T47D (cell line): ENCODE measurements at places on chromosomes 11 and 22.

DNA sequence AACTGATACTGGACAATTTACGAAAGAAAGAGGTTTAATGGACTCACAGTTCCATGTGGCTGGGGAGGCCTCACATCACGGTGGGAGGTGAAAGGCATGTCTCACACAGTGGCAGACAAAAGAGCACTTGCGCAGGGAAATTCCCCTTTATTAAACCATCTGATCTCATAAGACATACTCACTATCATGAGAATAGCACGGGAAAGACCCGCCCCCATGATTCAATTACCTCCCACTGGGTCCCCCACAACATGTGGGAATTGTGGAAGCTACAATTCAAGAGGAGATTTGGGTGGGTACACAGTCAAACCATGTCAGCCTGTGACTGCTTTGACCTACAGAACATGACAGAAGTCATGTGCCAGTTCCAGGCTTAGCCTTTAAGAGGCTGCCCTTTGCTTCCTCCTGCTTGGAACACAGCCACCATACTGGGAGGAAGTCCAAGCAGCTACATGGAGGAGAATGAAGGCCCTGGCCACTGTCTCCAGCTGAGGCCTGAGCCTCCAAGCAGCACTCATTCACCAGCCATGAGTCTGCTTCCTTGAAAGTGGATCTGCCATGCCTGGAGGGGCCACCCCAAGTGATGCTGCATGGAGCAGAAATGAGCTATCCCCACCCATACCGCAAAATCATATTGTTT lies 10.9 kb upstream of the GAL start:
- peak; percentile 31 for DNase-seq

GRCh38 chr11:5705688-5706087 lies 16.1 kb downstream of the TRIM22 start:
- no peak for DNase-seq

GRCh38 chr11:71334191-71334590 lies 81.8 kb upstream of the SHANK2 start:
- no peak for DNase-seq

DNA sequence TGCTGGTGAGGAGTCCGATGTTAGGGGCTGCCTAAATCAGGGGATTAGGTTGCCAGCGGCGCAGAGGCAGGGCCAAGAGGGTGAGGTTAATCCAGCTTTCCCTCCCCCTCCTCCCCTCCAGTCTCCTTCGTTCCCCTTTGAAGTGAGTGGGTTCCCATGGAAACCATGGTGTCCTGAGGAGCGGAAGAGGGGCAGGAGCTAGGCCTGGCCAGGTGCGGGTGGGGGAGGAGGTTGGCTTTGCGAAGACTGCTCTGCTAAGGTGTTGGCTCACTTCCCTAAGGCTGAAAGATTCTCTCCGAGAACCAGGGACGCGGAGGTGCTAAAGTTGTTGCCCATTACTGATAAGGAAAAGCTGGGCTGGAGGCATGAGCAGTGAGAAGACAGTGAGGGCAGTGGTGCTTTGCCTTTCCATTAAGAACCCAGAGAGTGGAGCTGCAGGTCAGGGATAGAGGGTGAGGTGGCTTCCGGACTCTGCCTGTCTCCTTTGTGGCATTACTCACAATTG lies 124.6 kb downstream of the FEZ1 start:
- no peak for DNase-seq

GRCh38 chr11:94132152-94132558 lies 3.5 kb downstream of the PANX1 start:
- no peak for DNase-seq

- DNase-seq = no peak
Observed at GRCh38 chr22:48851933-48852549, 975.6 kb downstream of the BRD1 start.

DNA sequence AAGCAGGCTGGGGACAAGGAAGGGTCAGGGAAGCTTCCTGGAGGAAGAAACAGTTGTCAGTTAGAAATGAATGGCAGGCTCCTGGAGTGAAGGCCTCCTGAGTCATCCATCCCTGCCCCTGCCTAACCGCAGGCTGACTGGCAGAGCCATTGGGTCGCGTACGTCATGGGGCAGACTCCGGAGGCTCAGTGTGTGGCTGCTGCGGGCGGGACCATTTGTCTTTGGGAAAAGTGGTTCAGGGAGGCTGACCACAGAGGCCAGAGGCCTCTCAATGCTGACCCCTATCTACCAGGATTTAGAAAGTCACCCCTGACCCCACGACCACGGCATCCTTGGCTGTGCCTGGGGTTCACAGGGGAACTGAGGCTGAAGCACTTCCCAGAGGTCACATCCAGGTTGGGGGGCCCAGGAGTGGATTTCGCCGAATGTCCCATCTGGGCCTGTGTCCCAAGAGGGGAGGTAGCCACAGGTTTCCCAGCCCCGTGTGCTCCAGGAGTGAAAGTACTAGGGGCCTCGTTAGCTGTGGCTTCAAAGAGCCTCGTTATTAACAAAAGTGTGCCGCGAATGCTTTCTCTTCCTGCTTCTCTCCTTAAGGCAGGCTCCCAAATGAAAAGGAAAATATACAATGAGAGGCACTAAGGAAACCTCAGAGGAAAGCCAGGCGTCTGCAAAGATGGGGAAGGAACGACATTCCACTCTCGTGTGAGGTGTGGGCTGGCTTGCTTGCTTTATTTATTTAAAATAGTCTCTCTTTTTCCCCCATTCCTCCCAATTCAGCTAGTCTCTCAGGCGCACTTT lies 58.9 kb downstream of the FLRT1 start:
- DNase-seq = no peak

DNA sequence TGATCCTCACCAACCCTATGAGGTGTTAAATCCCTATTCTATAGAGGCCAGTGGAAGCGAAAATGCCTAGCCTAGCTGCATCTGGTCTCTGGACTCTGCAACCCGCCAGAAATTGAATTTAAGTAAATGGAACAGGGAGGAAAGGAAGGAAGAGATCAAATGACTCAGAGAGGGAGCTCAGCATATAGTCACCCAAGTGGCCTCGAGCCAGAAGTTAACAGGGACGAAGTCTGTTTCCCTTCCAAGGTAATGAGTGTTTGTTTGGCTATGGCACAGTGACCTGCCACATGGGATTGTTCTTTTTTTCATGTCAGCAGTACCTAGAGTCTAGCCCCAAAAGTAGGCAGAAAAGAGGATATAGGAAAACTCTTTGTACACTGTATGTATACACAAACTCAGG lies 66.3 kb downstream of the PAK1 start:
- DNase-seq = no peak

GRCh38 chr11:34250732-34251588 lies 106.8 kb downstream of the ABTB2 start:
- no peak for DNase-seq

- no peak for DNase-seq
Observed at GRCh38 chr11:36865846-36866245, 267.8 kb upstream of the RAG2 start.

- no peak for DNase-seq
Observed at GRCh38 chr11:104876324-104876723, 21.9 kb downstream of the CASP12 start.

- no peak for DNase-seq
Observed at GRCh38 chr22:33958741-33959140, 38.5 kb upstream of the LARGE1 start.

- DNase-seq = peak; percentile 78
Observed at GRCh38 chr11:2196970-2197770, 25.6 kb upstream of the TH start.

- DNase-seq = no peak
Observed at GRCh38 chr22:20550851-20551744, 43.7 kb downstream of the MED15 start.

- DNase-seq = no peak
Observed at GRCh38 chr11:19729141-19729540, 16.5 kb downstream of the NAV2 start.

DNA sequence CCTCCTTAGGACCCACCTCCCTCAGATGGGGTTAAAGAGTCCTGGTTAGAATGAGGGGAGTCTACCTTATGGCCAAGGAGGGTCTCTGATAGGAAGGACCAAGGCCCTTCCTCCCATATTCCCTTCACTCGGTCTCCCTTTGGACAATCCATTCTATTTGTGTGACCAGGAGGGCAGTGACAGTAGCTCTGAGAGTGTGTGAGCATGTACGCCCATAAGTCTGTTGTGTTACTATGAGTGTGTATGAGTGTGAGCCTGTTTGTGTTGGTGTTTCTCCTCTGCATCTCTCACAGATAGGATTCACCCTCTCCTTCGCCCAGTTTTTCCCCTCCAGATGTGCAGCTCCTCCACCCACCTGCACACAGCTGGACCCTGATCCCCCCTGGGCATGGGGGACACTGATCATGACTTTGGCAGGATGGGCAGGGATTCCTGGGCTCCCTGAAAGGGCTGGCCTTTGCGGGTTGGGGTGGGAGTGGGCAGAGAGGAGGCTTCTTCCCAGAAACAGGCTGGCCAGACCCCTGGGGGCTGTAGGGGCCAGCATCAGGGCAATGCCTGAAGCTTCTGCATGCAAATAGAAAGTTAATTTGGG lies 14.5 kb downstream of the PHLDB1 start:
- DNase-seq = peak; percentile 24

DNA sequence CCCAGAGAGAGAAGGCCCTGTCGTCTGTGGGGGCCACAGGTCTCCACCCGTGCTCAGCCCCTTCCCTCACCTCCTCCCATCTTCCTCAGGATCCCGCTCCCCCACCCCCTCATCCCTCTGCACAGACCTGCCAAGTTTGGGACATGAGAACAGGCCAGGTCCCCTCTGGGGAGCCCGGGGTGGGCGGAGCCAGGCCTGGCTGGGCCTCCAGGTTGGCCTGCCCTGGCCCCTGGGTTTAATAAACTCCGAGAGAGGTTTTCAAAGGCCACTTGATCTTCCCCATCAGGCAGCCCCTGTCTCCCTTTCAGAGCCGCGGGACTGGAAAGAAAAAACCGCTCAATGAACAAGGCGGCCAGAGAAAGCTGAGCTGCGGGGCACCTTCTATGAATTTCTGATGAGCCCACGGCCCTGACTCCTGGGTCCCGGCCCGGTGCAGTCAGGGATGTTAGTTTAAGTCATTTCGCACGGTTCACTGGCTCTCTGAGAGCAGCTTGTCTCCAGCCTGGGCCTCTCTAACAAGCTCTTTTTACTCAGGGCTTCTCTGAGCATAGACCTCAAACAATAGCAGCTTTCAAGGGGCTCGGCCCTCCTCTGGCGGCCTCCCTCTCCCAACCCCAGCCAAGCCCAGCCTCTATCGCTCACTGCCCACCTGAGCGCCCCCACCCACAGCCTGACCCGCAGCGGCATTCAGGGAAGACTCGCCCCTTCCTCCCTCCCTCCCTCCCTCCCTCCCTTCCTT lies 64.8 kb downstream of the RPUSD4 start:
- no peak for DNase-seq

GRCh38 chr11:119496469-119496868 lies 73.5 kb upstream of the THY1 start:
- no peak for DNase-seq

- no peak for DNase-seq
Observed at GRCh38 chr22:50301581-50301991, 5.9 kb downstream of the PLXNB2 start.

- DNase-seq = no peak
Observed at GRCh38 chr22:22508274-22509176, at the start of gene ZNF280B. Gene ZNF280B (minus strand): TSS chr22:22508742. CDS start chr22:22489398, 19,344 bp downstream.

- DNase-seq = no peak
Observed at GRCh38 chr11:120338107-120338933, 2.1 kb downstream of the ARHGEF12 start.

- DNase-seq = no peak
Observed at GRCh38 chr11:75365711-75366181, 14.3 kb upstream of the ARRB1 start.

DNA sequence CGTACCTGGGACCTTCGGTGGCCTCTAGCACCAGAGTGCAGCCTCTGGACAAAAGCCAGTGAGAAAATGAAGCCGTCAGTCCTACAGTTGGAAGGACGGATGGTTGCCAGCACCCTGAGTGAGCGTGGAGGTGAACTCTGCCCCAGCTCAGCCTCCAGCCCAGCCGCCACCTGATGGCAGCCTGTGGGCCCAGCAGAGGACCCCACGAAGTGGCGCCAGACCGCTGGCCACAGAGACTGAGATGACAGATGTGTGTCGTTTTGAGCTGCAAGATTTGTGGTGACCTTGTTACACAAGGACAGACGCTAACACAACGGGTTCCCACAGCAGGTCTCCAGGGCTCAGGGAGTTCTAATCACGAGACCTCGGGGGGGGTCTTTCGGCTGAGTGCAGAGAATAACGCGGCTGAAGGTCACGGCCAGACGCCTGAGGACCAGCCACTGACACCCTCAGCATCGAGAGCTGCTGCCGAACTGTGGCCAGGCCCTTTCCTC lies 75.0 kb downstream of the BRD1 start:
- no peak for DNase-seq

- DNase-seq = no peak
Observed at GRCh38 chr11:72048766-72049460, 31.4 kb downstream of the NUMA1 start.

GRCh38 chr11:19644316-19644715 lies 68.3 kb upstream of the NAV2 start:
- DNase-seq = no peak
